ENCODE measurements at places on chromosomes 11 and 22. TPM values are rescaled to one million over a fixed set of nuclear protein-coding genes. Genes with fewer than 3 reads are reported as not detected.

Gene LUZP2
- total RNA-seq, result 0.07 TPM

Gene PDGFB
- total RNA-seq, result 45.6 TPM

Gene DCDC1
- not detected for total RNA-seq

Gene MMP8
- not detected for total RNA-seq

Gene IGLL5
- 0.71 TPM for total RNA-seq

Gene ANGPTL5
- total RNA-seq, result 0.44 TPM

Gene OR11H1
- total RNA-seq, result not detected

Gene MUC15
- not detected for total RNA-seq

Gene P2RY2
- total RNA-seq, result 9.8 TPM

Gene TYR
- not detected for total RNA-seq

Gene CDKN1C
- 24.6 TPM for total RNA-seq

Gene EIF1AD
- total RNA-seq, result 20.0 TPM

Gene CATSPERZ
- not detected for total RNA-seq

Gene MMP7
- not detected for total RNA-seq

Gene ABCC8
- 6.2 TPM for total RNA-seq

Gene CRYBB3
- total RNA-seq, result not detected

Gene MMP12
- not detected for total RNA-seq

Gene CNIH2
- total RNA-seq, result not detected

Gene KRTAP5-10
- not detected for total RNA-seq

Gene SPI1
- 3.4 TPM for total RNA-seq

Gene OTOG
- total RNA-seq, result not detected

Gene NCR3LG1
- total RNA-seq, result 0.64 TPM

Gene B3GAT3
- total RNA-seq, result 8.7 TPM

Gene RBFOX2
- total RNA-seq, result 93.0 TPM

Gene BIRC3
- total RNA-seq, result 4.9 TPM

Gene IFITM10
- total RNA-seq, result 0.28 TPM

Gene TSSK2
- not detected for total RNA-seq

Gene ART1
- not detected for total RNA-seq

Gene IL18
- total RNA-seq, result 0.68 TPM

Gene TTC28
- total RNA-seq, result 21.3 TPM

Gene FAM83F
- 4.4 TPM for total RNA-seq

Gene TIGD3
- 0.20 TPM for total RNA-seq

Gene IRAG1
- total RNA-seq, result 7.5 TPM

Gene CARNS1
- total RNA-seq, result 6.1 TPM

Gene ARHGAP20
- total RNA-seq, result 0.31 TPM

Gene CTSW
- 0.71 TPM for total RNA-seq

Gene BARX2
- not detected for total RNA-seq

Gene OR8G1
- not detected for total RNA-seq

Gene PLA2G3
- total RNA-seq, result not detected

Gene POU2F3
- total RNA-seq, result not detected

Gene PKNOX2
- 5.8 TPM for total RNA-seq

Measured in heart right ventricle (tissue), 16 donors.